ENCODE measurements at places on chromosomes 11 and 22.
A peak's percentile ranks its signal among the peaks of the same experiment; 100 is the strongest.

DNA sequence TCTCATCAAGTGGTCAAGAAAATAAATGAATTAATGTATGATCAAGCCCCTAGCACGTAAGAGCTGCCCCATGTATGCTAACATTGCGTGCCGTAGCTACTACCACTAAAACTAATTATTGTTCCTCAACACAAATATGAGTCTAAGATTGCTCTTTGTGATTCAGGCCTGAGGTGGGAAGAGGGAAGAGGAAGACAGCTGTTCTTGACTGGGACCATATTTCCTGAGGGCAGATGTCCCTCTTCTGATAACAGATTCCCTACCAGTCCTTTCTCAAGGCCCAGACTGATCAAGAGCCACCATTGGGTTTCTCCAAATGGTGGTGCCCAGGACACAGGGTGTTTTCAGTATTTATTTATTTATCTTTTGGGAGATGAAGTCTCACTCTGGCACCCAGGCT is 87.2 kb upstream of the CADM1 start:
- DNase-seq, result no peak

- peak; percentile 56 for DNase-seq
Observed at GRCh38 chr11:123194337-123195187, 486 bp downstream of the CLMP start.

DNA sequence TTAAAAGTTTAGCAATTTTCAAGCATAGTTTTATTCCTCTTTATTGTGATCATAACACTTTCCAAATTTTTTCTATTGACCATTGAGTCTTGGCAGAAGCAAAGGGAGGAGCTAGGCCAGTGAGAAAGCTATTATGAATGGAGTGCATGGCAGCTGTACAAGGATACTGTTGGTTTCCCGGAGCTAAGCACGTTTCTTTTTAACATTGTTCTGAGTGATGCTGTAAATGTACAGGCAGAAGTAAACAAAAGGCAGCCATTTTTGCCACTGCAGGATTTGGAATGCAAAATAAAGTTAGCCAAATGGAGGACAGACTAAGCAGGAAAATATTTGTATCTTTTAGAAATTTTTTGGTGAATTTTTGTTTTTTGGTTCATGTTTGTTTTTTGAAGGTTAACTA is 16.2 kb downstream of the CBL start:
- DNase-seq, result peak; percentile 40

DNA sequence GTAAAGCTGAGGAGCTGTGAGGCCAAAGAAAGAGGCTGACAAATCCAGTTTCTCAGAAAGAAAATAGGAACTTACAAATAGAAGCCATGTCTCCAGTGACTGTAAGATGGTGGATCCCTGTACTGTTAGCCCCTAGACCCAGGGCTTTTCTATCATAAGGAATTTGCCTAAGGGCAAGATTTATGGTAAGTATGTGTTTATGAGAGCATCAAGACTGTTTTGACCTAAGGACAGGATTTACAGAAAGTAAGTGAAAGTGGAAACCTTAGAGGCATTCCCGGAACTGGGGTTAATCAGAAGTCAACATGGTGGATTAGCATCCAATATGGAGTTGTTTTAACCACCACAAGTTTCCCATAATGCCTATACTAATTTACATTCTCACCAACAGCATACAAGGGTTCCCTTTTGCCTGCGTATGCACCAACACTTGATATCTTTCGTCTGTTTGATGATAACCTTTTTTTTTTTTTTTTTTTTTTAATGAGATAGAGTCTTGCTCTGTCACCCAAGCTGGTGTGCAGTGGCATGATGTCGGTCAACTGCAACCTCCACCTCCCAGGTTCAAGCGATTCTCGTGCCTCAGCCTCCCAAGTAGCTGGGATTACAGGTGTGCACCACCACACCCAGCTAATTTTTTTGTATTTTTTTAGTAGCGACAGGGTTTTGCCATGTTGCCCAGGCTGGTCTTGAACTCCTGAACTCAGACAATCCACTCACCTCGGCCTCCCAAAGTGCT is 40.2 kb downstream of the BIRC2 start:
- no peak for DNase-seq

- DNase-seq, result peak; percentile 84
Observed at GRCh38 chr11:638631-639331, 1.7 kb downstream of the DRD4 start.

DNA sequence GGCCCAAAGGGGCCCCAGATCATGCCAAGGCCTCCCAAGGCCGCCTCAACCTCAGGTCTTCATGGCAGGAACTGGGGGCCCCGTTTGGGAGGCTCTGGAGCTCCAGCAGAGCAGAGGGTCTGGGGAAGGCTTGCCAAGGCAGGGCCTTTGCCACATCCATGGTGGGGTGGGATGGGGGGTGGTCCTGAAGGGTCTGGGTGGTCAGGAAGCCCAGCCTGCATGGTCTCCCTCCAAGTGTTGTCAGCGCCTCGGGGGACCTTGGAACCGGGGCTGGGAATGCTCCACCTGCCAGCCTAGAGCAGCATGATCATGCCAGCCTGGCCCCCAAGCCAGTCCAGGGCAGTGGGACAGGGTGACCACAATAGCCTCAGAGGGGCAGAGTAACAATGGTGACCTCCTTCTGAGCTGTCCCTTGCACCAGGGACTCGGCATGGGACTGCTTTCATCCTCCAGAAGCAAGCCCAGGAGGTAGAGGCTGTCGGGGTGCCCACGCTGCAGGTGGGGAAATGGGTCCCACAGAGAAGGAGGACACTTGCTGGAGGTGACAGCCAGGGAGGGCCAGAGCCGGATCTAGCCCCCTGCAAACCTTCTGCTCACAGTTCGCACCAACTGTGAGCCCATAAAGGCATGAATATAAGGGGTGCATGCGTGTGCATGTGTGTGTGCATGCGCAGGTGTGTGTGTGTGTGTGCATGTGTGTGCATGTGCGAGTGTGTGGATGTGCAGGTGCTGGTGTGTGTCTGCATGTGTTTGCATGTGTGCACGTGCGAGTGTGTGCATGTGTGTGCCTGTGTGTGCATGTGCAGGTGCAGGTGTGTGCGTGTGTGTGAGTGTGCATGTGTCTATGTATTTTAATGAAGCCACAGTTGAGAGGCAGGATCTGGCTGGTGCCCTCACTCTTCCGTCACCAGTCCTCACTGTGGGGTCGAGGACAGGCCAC is 63.8 kb downstream of the MYEOV start:
- DNase-seq, result no peak

GRCh38 chr22:29478326-29479276 is 1.4 kb upstream of the NEFH start:
- DNase-seq, result peak; percentile 62

- DNase-seq, result peak; percentile 51
Observed at GRCh38 chr11:107928767-107929507, 689 bp downstream of the RAB39A start.

DNA sequence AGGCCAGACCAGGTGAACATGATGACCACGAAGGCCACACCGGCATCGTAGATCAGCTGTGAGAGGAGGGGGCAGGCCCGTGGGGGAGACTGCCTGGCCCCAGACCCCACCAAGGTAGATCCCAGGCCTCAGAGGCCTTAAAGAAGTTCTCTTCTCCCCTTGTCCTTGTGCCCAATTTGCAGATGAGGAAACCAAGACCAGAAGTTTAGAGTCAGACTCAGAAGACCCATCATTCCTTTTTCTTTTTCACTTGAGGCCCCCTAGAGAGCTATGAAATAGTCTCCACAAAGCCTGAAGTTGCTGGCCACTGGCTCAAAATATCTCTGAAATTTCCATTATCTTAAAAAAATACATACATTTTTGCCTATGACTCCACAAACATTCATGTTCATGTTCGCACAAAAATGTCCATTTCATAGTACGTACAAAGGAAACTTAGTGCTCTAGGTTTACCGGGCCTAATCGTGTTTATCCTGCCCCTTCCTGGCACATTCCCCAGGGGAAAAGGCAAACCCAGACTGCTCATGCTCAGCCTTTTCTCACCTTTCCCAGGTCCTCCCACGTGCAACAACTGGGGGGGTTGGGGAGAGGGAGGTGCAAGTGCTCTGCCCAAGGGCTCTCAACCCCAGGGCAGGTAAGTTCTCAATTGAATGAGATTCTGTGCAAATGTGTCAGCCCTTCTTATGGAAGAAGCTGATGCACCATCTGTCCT is 19.2 kb downstream of the SLC43A1 start:
- no peak for DNase-seq

DNA sequence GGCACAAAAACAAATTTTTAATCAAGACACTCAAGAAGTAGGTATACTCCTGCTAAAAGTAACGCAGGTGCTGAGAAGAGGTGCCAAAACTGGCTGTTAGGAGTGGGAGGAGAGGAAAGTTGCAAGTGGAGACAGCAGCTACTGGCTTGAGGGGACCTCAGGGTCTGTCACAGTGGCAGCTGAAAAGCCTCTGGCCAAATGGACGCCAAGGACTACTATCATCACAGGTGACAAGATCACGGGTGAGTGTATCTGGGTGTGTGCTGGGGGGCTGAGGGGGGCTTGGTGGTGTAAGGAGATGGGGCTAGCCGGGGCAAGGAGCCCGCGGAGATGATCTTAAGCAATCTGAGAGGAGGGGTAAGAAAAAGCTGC is 687 bp downstream of the ZNF202 start:
- no peak for DNase-seq

- no peak for DNase-seq
Observed at GRCh38 chr11:18617688-18618341, 16.3 kb downstream of the SPTY2D1 start.
